Anterior cingulate cortex (tissue), 58 donors: ENCODE measurements at places on chromosomes 5 and 9.

DNA sequence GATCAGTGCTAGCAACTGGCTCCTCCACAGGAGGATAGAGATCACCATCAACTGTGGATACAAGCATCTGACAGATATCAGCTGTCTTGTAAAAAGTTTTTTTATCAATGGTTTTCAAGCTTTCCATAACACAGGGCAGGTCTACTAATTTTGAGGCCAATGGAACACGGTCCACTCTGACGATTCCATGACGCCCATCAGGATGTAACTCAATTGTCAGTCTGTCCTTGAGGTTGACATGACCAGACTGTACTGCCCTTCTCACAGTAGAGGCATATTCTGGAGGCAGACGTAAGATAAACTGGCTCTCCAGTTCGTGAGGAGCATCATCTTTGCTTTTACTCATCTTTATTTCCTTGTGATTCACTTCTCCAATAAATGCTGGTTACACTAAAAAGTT is 885 bp downstream of the TAF7 start:
- no peak for DNase-seq

DNA sequence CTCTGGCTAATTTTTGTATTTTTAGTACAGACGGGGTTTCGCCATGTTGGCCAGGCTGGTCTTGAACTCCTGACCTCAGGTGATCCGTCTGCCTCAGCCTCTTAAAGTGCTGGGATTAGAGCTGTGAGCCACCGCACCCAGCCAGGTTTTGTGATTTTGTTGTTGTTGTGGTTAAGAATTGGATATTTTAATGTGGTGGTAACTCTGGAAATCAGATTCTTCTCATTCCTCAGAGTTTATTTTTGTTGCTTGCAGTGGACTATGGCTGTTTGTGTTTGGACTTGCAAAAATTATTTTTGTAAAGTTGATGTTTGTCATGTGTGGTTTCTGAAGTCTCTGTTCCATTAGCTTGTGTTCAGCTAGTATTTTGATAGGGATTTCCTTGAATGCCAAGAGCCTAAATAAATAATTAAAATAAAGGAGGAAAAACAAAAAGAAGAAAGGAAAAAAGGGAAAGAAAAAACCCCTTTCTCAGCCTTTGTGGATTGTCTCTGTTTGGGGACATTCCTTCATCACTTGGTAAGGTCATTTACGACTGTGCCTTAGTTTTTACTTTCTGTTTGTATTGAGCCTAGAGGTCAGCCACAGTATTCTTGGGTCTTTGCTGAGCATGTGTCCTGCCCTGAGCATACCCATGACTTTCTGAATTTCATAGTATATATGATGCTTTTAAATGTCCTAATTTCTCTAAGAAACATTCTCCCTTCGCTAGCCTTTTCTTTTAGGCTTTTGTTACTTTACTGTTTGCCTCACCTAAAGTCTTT is 37.3 kb downstream of the PBX3 start:
- DNase-seq: no peak

DNA sequence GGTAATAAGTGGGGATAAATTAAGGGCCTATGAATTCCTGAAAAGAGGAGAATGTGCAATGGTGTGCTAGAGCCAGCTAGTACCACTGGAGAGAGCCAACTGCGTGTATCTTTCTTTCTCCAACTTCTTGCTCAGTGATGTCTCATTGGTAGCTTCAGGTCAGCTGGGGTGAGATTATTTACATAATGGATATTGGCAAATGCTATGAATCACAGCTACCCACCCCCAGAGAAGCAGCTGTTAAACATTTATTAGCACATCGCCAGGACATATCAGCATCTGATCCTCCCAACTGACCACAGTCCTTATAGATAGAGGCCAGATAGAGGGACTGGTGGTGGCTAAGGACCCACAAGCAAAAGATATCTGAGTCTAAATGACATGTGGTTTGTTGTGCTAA is 421.3 kb downstream of the ACTL7B start:
- no peak for DNase-seq

GRCh38 chr9:90878562-90878961 is 76.9 kb downstream of the SYK start:
- DNase-seq: no peak

- DNase-seq: no peak
Observed at GRCh38 chr9:95140821-95141220, 176.7 kb downstream of the FANCC start.

GRCh38 chr9:121463026-121463807 is 36.4 kb downstream of the GGTA1 start:
- peak; percentile 11 for DNase-seq

DNA sequence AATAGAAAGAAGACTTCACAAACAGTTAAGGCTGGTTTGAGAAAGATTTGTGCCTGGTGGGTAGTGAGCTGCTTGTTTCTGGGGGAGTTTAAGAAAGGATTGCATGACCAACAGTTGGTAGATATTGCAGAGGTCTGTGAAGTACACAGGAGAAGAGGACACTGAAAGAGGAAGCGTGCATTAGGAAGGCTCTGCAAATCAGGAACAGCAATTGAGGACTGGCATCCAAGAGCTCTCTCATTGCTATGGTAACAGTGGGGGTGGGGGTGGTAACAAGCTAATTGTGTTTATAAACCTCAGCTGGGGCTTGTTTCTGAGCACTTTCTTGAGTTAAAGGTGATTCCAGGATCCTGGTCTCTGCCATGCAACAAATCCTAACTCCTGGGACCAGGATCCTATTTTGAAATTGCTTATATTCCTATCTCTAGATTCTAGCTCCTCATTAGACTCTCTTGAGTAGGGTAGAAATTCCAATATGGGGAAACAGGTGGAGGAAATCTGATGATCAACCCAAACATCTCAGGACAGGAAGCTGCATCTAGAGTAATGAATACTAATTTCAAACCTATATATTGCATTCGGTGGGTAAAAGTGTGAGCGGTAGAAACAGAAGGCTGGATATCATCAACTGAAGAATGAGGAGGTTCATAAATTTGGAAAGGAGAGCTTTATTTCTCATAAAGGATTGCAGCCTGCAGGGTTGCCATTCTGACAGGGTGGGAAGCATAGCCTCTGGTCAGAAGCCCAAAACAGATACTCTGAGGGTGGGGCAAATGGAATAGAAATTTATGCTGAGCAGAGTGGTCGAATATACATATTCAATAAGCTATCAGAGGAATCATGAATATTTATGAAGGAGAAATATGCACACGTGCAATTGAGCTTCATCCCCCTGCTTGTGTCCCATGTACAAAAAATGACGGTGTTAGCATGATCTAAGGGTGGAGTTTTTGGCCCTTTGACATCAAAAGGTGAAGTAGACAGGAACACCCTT is 79.4 kb downstream of the PTTG1 start:
- no peak for DNase-seq

GRCh38 chr5:150283904-150284303 is 5.7 kb downstream of the CAMK2A start:
- no peak for DNase-seq

DNA sequence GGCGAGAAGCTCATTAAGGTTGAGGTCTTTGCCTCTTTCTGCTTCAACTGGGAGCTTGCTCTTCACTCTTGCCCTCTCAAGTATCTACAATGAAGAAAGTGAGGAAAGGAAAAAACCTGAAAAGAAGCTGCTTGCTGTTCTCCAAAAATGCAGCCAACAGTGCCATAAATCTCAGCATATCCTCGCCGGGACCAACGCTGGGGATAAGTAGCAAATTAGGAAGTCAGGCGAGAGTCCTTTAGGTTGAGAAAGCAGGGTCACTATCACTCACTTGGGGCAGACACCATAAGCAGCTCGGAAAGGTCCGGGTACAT is 399 bp downstream of the NUP155 start:
- DNase-seq: no peak

- DNase-seq: no peak
Observed at GRCh38 chr9:86642721-86643120, 288.5 kb upstream of the TUT7 start.

DNA sequence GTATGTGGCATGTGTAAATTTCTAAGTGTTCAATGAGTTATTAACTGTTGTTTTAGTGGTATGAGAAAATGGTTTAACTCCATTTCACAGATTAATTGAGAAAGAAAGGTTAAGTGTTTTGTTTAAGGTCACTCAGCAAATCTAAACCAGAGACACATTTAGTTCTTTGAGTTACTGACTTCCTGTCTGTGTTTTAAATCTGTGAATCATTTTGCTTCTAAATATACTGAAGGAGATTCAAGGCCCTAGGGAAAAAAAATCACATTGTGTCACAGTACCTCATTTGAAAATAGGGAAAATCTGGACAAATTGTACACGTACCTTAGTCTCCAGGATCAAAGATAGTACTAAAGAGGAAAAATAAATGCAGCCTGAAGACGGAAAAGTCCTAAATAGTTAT is 368.2 kb downstream of the TMEM161B start:
- no peak for DNase-seq

GRCh38 chr9:100222674-100223073 is 123.6 kb downstream of the INVS start:
- no peak for DNase-seq

GRCh38 chr9:88739373-88739772 is 204.4 kb downstream of the NXNL2 start:
- no peak for DNase-seq

DNA sequence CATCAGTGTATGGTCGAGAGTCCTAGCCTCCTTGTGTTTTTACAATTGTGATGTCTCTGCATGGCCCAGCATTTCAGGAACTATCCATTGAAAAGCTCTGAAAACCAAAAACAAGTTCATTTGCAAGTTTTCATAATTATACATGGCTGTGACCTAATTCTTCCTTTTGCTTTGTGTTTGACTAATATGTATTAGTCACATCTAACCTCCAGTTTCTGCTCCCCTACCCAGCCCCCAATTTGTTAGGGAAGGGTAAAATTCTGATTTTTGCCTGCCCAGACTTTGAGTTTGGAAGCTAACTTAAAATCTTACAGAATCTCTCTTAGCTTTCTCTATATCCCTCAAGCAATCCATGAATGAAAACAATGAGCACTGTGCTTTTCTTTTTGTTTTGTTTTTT is 128.2 kb upstream of the SEMA6A start:
- DNase-seq: no peak

GRCh38 chr5:139082813-139083498 is 115.2 kb downstream of the SIL1 start:
- DNase-seq: no peak

- DNase-seq: no peak
Observed at GRCh38 chr9:98826716-98827115, 19.2 kb downstream of the GALNT12 start.
